ENCODE measurements at places on chromosomes 2 and 18.

DNA sequence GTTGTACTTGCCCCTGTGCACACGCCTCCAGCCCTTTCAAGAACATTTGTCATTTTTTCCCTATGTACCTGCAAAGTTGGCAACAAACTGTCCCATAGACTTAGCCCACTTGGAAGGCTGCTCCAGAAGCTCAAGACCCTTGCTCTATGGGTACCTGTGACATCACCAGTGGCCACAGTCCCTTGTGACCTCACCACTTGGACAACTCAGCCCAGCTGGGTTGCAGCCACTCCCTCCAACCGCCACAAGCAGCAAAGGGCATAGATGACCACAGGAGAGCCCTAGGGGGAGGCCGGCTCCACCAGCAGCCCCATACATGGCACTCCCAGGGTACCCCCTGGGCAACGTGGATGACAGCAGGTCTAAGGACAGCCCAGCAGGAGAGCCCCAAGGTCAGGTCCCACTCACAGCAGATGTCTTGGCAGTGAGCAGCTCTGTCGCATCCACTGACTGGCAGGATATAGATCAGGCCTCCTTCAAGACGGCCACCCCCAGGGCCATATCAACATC lies at the start of gene TEX44:
TSS of gene TEX44 (plus strand) at position 229 of the 510 bp plus-strand sequence. CDS start at position 317, 88 bp downstream.
- DNase-seq = no peak

DNA sequence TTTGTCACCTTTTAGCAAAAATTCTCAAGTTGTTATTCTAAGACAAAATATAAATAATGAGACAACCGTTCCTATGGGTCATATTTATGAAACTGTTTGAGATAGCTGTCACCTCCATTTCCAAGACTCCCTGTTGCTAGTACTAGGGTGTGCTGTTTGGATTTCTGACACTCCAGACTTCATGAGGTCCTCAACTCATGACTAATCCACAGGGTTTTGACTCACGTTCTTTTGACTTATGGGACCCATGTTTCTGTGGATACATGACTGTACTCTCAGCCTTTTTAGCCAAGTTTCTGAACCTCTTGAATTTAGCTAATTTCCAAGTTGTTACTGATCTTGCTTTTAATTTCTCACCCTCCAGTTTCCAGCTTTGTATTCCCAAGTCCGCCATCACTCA lies 178.7 kb upstream of the FAM98A start:
- no peak for DNase-seq

DNA sequence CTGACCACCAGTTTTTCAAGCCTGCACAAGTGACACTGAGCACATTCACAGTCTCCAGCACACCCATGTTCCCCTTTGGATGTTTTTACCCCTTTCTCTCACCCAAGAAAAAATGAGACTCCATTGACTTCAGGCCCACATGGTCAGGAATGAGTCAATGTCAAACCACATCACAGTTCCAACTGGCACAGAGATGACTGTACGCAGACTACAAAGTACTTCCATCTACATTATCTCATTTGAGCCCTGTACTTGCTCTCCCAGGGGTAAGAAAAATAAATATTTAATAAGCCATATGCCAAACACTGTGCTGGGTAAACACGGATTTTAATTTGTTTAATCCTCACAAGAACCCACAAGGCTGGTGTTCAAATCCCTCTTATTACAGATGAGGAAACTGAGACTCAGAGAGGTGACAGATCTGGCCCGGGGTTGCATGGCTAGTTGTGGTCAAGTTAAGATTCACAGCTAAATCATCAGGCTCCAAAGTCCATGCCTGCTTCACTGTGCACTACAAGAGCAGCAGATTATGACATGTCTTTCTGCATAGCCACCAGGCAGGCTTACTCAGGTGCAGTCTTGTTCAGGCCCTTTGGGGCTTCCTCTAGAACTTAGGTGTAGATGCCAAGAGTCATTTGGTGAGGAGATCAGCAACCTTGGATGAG lies 106.1 kb downstream of the TXNL1 start:
- no peak for DNase-seq

DNA sequence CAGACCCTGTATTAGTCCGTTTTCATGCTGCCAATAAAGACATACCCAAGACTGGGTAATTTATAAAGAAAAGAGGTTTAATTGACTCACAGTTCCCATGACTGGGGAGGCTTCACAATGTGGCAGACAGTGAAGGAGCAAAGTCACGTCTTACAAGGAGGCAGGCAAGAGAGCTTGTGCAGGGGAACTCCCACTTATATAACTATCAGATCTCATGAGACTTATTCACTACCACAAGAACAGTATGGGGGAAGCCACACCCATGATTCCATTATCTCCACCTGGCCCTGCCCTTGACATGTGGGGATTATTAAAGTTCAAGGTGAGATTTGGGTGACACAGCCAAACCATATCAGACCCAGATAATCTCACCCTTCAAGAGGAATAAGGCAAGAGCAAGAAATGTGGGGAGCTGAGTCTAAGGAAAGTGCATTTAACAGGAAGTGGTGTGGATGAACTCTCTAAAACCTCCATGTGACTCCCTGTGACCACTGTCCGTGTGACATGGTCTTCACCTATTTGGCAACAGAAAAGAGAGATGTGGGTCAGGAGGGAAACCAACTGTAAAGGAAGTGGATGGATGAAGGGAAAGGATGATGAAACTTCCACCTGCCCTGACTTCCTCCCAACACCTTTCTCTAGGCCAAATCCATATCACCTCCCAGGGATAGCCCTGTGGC lies 110.6 kb downstream of the ATL2 start:
- DNase-seq = no peak

- DNase-seq = no peak
Measured at GRCh38 chr2:39547811-39548719, 111.0 kb upstream of the MAP4K3 start.

DNA sequence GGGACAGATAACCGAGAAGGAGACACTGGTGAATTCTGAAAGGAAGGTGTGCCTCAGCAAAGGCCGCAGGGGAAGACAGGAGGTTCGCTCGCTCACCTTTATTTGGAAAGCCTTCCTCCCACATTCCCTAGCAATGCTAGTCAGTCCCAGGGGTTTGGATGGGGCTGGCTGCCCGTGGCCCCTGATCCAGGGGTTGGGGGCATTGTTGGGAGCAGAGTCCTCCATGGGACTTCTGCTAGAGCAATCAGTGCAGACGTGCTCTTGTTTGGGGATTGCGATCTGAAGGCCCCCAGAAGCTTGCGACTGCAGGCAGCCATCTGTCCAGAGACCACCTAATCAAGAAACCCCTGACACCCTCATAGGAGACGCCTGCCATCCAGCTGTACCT lies 6.0 kb upstream of the CYP27C1 start:
- no peak for DNase-seq

- no peak for DNase-seq
Measured at GRCh38 chr2:102010902-102011301, 19.1 kb downstream of the IL1R2 start.

DNA sequence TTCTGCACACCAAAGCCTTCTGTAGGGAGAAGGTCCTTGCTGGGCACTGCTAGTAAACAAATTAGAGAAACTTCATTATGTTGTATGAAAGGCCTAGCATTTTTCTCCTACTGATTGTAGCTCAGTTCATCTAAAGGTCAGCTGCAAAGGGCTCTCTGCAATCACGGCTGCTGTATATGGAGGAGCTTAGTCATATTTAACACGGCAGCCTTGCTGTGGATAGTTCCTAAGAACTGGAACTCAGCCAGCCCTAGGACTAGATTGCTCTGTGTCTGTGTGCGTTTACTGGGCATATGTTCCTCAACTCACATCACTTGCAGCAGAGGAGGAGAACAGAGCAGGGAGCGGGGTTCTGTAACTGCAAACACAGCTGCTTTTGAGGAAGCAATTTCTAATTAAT lies 1103.9 kb upstream of the KLHL29 start:
- DNase-seq = peak; percentile 51

DNA sequence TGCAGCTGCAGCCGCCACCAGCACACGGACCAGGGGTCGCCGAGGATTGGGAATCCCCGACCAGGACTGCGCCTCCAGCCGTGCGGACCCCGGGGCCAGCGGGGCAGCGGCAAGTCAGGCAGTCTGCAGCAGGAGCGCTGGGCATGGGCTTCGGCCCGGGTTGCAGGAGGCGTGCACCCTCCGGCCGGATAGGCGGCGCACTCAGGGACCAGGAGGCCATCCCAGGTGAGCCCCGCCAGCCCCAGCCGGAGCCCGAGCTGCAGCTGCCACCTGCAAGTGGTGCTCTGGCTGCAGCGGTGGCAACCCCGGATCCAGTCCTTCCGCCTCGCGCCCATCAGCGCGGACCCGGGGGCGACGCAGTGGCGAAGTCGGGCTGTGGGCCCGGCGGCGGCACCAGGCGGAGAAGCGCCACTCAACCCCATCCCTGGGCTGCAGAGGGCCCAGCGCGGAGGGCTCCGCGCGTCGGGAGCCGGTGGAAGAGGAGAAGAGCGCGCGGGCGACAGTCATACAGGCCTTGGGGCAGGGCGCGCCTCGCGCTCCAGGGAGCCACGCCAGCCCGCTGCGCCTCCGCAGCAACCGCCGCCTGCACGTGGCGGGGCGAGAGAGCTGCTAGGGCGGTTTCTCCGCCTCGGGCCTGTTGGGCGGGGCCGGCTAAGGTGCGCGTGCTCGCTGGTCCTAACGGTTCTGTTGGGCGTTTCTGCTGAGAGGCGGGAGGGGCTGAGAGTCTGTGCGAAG lies 73.8 kb downstream of the RPIA start:
- DNase-seq = peak; percentile 7

GRCh38 chr2:206797376-206797775 lies 32.0 kb downstream of the FASTKD2 start:
- no peak for DNase-seq

DNA sequence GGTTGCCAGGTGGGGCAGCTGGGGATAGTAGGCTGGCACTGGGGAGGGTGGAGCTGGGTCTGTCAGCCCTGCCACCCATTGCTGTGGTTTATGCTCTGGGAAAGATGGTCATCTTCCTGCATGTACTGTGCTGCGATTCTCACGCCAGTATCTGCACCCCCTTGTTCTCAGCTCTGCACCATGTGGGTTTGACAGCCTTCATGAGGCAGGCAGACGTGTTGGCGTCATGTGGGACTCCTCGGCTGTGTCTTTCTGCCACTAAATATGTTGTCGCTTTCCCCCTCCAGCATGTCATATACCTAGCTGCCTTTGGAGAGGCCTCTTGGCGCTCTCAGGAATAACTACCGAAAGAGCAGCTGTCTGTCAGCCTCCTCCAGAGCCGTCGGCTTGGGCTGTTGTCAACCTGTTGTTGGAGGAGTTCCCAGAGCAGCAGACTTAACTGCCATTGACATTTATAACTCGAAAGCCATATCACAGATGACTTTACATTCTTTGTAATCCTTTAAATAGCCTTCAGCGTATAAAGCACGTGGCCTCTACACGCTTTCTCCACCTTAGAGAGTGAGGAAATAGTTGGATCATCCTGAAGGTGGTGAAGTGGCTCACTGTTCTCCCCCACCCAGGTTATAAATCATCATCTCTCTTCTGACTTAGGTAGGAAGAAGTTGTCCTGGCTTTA lies 80.4 kb upstream of the MGAT5 start:
- DNase-seq = peak; percentile 87

DNA sequence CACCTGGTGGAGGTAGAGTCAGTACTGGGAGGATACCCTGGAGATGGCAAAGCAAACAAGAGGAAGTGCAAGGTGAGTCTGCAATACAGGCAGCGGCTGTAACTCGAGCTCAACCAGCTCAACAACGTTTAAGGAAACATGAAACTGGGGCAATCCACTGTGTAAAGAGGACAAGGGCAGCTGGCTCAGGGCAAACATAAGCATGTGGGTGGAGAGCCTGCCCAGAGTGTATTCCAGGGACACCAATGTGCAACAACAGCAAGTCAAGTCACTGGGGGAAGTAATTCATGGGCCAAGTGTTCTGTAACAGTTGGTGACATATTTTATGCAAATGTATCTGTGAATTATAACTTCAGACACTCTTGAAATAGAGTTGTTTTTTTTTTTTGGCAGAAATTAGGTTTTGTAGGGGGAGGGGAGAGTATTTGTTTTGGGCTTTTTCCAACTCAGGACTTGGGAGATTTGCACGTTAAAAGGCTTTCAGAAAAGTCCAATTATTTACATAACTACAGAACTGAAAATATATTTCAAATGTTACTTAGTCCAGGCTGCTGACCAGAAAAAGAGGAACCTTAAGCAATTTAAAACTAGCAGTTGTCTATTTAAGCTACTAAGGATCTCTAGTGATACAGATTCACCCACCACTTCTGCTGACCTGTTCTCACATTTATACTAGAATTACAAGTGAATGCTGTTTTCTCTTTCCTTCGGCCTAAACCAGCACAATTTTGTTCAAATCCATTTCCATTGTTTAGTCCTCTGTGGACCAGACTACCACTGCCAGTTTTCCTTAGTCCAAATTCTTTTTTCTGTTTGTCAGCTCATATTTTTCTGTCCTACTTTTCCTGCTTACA lies 18.6 kb downstream of the NRXN1 start:
- peak; percentile 96 for DNase-seq

- DNase-seq = no peak
Measured at GRCh38 chr2:118430510-118431164, 342.4 kb downstream of the INSIG2 start.

- no peak for DNase-seq
Measured at GRCh38 chr2:211822686-211823335, 715.8 kb downstream of the ERBB4 start.

GRCh38 chr2:57880446-57880845 lies 166.2 kb upstream of the VRK2 start:
- DNase-seq = no peak

- DNase-seq = no peak
Measured at GRCh38 chr2:77169426-77169825, 352.8 kb downstream of the LRRTM4 start.

DNA sequence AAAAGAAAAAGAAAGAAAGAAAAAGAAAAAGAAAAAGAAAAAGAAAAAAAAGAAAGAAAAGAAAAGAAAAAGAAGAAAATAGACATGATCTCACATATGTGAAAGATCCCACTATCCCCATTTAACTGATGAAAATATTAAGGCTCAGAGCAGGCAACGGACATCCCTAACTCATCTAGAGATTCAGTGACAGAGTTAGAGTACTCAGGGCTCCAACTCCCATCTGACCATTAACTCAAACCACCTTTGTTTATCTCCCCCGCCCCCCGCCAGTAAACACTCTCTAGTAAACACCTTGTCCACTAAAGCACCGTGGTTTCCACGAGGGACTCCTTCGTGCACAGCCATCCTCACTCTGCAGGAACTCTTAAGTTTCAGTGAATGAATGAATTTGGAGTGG lies 142.9 kb downstream of the TGIF1 start:
- DNase-seq = no peak

All from NCI-H524 (cell line).